Upper lobe of right lung (tissue), 1 donor: ENCODE measurements at places on chromosomes 7 and 10. TPM values are rescaled to one million over a fixed set of nuclear protein-coding genes. Genes with fewer than 3 reads are reported as not detected.

DNA sequence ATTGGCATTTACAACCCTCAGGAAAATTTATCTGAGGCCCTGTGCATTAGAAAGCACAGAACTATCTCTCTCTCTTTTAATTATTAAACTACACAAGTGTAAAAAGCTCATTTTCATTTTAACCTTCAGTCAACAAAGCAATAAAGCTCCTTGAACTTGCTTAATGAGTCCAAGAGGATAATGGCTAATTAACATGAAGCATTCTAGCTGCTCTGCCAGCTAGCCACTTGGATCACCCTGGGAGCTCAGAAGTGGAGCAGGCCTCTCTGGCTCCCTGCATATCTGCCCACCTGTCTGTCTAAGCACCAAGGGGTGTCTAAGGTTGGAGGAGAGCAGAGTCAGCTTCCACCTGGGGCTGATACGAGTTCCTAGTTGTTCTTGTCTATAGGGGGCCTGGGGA lies 56.0 kb upstream of the SLC35G1 start:
- DNase-seq = no peak
- no peak overlapping the region for H3K4me3 ChIP-seq
- no peaks in the 10 kb centered on the region for H3K4me1 ChIP-seq

GRCh38 chr7:157475601-157476000 lies 138.8 kb downstream of the DNAJB6 start:
- no peaks in the 10 kb centered on the region for H3K4me1 ChIP-seq
- DNase-seq = peak; percentile 29
- no peak overlapping the region for H3K27ac ChIP-seq
- H3K36me3 ChIP-seq = no peaks in the 10 kb centered on the region
- H3K4me3 ChIP-seq = no peak overlapping the region

DNA sequence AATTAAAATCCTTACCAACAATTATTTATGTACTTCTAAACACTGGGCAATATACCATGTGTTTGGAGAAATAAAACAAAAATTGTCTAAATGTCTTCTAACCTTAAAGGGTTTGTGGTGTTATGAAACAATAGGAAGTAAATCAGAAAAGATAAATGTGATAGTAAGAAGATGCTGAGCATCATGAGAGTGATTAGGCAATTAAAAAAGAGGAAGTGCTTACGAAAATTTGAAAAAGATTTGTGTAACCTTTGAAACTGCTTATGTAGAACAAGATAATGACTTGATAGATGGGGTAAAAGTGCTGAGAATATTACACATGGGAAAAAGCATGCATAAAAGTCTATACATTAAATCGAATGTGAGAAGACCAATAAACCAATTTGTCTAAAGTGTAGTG lies 573.4 kb upstream of the CNTNAP2 start:
- H3K4me3 ChIP-seq = no peak overlapping the region
- H3K27me3 ChIP-seq = no peaks in the 10 kb centered on the region
- no peak overlapping the region for H3K27ac ChIP-seq
- DNase-seq = no peak
- no peaks in the 10 kb centered on the region for H3K4me1 ChIP-seq

GRCh38 chr10:74373059-74373458 lies 222.0 kb downstream of the ADK start:
- H3K4me1 ChIP-seq = no peaks in the 10 kb centered on the region
- H3K36me3 ChIP-seq = no peaks in the 10 kb centered on the region
- H3K27ac ChIP-seq = no peak overlapping the region
- no peak for DNase-seq
- H3K4me3 ChIP-seq = no peak overlapping the region

GRCh38 chr7:140061607-140061930 lies 1.2 kb downstream of the PARP12 start:
- no peaks in the 10 kb centered on the region for H3K27me3 ChIP-seq
- peaks cover 2% of the 10 kb centered on the region for H3K36me3 ChIP-seq
- H3K4me1 ChIP-seq = peaks cover 43% of the 10 kb centered on the region
- peak overlapping the region; percentile 96 for H3K27ac ChIP-seq
- no peak for DNase-seq
- peak overlapping the region; percentile 82 for H3K4me3 ChIP-seq

DNA sequence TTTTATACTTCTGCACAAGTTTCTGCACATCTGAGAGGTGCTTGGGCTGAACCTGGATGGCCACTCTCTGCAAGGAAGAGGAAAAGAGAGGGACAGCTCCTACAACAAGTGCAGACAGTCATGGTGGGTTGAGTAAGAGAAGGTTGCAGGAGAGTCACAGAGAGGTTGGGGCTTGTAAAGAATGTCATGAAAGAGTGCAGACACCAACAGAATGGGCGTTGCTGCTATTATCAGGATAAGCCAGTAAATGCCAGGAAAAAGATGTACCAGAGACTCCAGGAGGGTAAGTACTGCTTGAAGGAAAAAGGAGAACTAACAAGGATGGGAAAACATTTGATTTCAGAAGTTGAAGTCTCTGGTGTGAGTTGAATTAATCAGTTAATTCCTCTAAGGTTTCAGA lies 77.8 kb upstream of the NRP1 start:
- H3K27ac ChIP-seq = peak overlapping the region; percentile 58
- H3K4me3 ChIP-seq = no peak overlapping the region
- no peaks in the 10 kb centered on the region for H3K36me3 ChIP-seq
- DNase-seq = no peak
- peaks cover 7% of the 10 kb centered on the region for H3K4me1 ChIP-seq
- H3K27me3 ChIP-seq = no peaks in the 10 kb centered on the region

The NOS3 gene
- 42.9 TPM for total RNA-seq

The ENTPD1 gene
- 64.6 TPM for total RNA-seq

DNA sequence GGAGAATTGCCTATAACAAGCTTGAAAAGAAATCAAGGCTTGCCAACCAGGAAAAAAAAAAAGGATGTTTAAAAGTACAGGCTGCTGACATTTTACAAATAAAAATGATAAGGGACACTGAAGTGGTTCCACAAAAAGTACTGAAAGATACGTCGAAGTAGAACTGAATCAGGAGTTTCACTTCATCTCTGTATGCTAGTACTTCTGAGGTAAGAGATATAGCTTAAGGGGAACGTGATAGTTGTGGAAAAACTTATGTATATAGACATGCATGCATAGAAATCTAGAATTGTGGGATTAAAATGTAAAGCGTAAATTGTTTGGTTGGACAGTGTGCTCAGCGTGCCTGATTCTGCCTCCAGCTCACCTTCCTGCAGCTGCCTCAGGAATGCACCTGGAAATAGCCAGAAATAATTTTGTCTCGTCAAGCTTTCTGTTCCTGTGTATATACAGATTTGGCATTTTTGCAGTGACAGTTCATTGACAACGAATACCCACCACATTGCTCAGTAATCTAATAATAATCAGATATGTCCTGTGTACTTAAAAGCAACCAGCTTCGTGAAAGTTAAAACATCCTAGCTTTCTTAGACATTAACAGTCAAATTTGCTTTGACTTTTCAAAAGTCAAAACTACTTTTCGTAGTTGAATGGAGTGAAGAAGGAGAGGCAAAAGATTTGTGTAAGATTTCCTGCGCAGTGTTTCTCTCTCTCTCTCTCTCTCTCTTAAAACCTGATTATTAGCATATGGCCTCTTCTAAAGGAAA lies 1.4 kb downstream of the SOSTDC1 start:
- no peak overlapping the region for H3K4me3 ChIP-seq
- no peaks in the 10 kb centered on the region for H3K36me3 ChIP-seq
- DNase-seq = no peak

The KCNIP2 gene
- 3.0 TPM for total RNA-seq

The NRG3 gene
- 2.3 TPM for total RNA-seq

The C10orf105 gene
- total RNA-seq = 0.52 TPM

DNA sequence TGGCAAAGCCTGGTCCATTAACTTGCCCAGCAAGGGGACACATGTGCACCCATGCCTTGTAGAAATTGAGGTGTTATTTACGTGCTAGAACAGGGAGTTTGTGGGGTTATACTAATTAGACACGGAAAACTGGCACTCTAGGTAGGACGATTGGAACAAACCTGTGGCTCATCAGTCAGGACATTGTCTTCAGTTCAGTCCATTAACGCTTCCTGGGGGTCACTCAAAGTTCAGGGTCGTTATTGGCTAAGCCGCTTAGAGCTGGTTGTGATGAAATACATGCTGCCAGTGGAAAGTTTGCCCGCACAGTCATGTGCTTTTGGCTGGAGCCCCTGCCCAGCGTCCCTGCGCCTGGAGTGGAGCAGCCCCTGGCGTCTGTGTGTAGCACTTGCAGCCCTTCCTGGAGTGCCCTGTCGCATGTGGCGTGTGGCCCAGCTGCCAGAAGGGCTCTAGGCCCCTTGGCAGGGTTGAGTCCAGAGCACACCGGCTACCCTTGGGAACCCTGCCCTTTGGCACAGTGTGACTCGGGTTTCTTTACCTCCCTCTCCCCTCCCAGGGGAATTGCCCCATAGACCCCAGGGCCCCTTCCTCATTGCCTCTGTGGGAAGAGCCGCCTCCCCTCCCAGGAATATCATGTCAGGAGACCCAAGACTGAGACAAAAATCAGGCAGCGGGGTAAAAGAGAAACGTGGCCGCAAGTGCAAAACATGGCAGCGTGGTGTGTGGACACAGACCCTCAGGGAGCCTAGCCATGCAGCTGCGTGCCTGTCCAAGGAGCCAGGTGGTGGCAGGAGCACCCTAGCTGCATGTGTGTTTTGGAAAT lies 9.8 kb downstream of the ZNF775 start:
- H3K27me3 ChIP-seq = no peaks in the 10 kb centered on the region
- no peak overlapping the region for H3K27ac ChIP-seq
- H3K4me3 ChIP-seq = no peak overlapping the region
- H3K4me1 ChIP-seq = peaks cover 10% of the 10 kb centered on the region
- peaks cover 5% of the 10 kb centered on the region for H3K36me3 ChIP-seq

The CYP2C19 gene
- total RNA-seq = not detected

- DNase-seq = no peak
- no peak overlapping the region for H3K27ac ChIP-seq
- H3K36me3 ChIP-seq = no peaks in the 10 kb centered on the region
- peaks cover 6% of the 10 kb centered on the region for H3K4me1 ChIP-seq
- no peaks in the 10 kb centered on the region for H3K27me3 ChIP-seq
Measured at GRCh38 chr10:75101416-75102251, 9.8 kb upstream of the SAMD8 start.

The CYP2E1 gene
- total RNA-seq = 2.1 TPM

- no peaks in the 10 kb centered on the region for H3K4me1 ChIP-seq
- no peak overlapping the region for H3K4me3 ChIP-seq
- H3K36me3 ChIP-seq = no peaks in the 10 kb centered on the region
- H3K27ac ChIP-seq = no peak overlapping the region
- DNase-seq = no peak
- no peaks in the 10 kb centered on the region for H3K27me3 ChIP-seq
Measured at GRCh38 chr7:51827631-51828030, 511.0 kb upstream of the COBL start.

GRCh38 chr7:53119514-53119941 lies 84.1 kb downstream of the POM121L12 start:
- no peaks in the 10 kb centered on the region for H3K36me3 ChIP-seq
- no peaks in the 10 kb centered on the region for H3K4me1 ChIP-seq
- no peak overlapping the region for H3K4me3 ChIP-seq
- no peak overlapping the region for H3K27ac ChIP-seq
- no peaks in the 10 kb centered on the region for H3K27me3 ChIP-seq
- DNase-seq = no peak

- H3K27me3 ChIP-seq = peaks cover 30% of the 10 kb centered on the region
- H3K27ac ChIP-seq = no peak overlapping the region
- DNase-seq = no peak
- no peak overlapping the region for H3K4me3 ChIP-seq
- H3K36me3 ChIP-seq = no peaks in the 10 kb centered on the region
Measured at GRCh38 chr7:131689662-131690234, 133.3 kb upstream of the PODXL start.

- no peaks in the 10 kb centered on the region for H3K27me3 ChIP-seq
- DNase-seq = no peak
- no peak overlapping the region for H3K27ac ChIP-seq
Measured at GRCh38 chr10:62460393-62460792, 86.2 kb downstream of the ZNF365 start.

The NKX1-2 gene
- total RNA-seq = not detected

The CPA5 gene
- total RNA-seq = not detected

DNA sequence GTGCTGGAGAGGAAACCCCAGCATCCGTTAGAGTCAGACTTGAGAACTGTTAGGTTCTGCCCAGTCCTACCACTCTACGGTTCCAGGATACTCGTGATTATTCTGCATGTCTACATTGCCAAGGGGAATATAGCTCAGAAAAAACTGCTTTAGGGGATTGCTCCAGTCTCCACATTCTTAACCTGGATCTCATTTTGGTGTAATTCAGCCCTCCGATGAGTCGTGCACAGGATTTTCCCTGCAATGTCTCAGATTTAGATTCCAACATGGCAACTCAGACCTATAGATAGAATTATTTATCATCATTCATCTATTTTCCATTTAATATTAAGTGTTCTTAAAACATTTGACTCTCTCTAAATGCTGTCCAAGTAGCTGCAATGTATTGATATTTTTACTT lies 121.1 kb upstream of the ZEB1 start:
- H3K4me3 ChIP-seq = no peak overlapping the region
- H3K36me3 ChIP-seq = no peaks in the 10 kb centered on the region
- no peaks in the 10 kb centered on the region for H3K27me3 ChIP-seq
- H3K4me1 ChIP-seq = no peaks in the 10 kb centered on the region

GRCh38 chr10:133129859-133130495 lies 30.0 kb upstream of the KNDC1 start:
- no peaks in the 10 kb centered on the region for H3K36me3 ChIP-seq
- H3K27ac ChIP-seq = no peak overlapping the region
- no peak for DNase-seq

DNA sequence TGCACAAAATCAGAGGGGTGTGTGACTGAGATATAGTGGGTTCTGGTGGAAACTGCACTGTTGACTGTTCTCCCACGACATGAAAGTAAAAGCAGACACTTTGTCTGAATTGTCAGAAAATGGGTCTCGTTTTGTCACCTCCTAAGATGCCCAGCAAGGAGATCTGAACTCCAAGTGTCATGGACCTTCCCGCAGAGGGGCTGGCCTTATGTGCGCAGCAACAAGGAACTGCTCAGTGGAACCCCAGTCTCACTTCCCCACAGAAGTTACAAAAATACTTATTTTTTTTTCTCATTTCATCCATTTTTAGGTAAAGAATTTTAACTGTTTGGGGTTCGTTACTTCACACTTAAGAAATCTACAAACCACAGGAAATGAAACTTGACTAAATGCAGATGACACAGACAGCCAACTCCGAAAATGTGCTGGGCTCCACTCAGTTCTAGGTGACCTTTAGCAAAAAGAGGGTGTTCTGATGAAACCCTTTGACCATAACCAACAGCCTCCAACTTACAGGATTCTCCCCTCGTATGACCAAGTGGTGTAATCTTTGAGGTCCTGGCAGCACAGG lies 115.0 kb downstream of the FAM107B start:
- H3K27ac ChIP-seq = peak overlapping the region; percentile 24
- peak; percentile 69 for DNase-seq

- no peak for DNase-seq
- peaks cover 32% of the 10 kb centered on the region for H3K4me1 ChIP-seq
- H3K27me3 ChIP-seq = no peaks in the 10 kb centered on the region
- H3K4me3 ChIP-seq = peak overlapping the region; percentile 71
- no peaks in the 10 kb centered on the region for H3K36me3 ChIP-seq
- H3K27ac ChIP-seq = no peak overlapping the region
Measured at GRCh38 chr10:50419091-50419490, 167.8 kb upstream of the ASAH2 start.

The TMEM213 gene
- total RNA-seq = 9.6 TPM

GRCh38 chr10:132446661-132447445 lies 49.9 kb downstream of the PWWP2B start:
- no peaks in the 10 kb centered on the region for H3K27me3 ChIP-seq
- no peaks in the 10 kb centered on the region for H3K36me3 ChIP-seq
- H3K27ac ChIP-seq = peak overlapping the region; percentile 84
- DNase-seq = peak; percentile 89
- peak overlapping the region; percentile 2 for H3K4me3 ChIP-seq

GRCh38 chr7:37180828-37181549 lies 267.7 kb downstream of the ELMO1 start:
- no peaks in the 10 kb centered on the region for H3K4me1 ChIP-seq
- no peaks in the 10 kb centered on the region for H3K27me3 ChIP-seq
- no peak overlapping the region for H3K4me3 ChIP-seq
- no peak for DNase-seq

The AQP1 gene
- total RNA-seq = 1,132 TPM
